ENCODE measurements at places on chromosomes 4 and X.

- no peak overlapping the region for H3K27ac ChIP-seq
- H3K27me3 ChIP-seq: no peaks in the 10 kb centered on the region
- no peak for DNase-seq
Measured at GRCh38 chr4:127362686-127363085, 270.1 kb upstream of the INTU start.

GRCh38 chr4:52718123-52718522 is 33.1 kb downstream of the ERVMER34-1 start:
- DNase-seq: no peak
- H3K27ac ChIP-seq: no peak overlapping the region
- H3K27me3 ChIP-seq: no peaks in the 10 kb centered on the region

DNA sequence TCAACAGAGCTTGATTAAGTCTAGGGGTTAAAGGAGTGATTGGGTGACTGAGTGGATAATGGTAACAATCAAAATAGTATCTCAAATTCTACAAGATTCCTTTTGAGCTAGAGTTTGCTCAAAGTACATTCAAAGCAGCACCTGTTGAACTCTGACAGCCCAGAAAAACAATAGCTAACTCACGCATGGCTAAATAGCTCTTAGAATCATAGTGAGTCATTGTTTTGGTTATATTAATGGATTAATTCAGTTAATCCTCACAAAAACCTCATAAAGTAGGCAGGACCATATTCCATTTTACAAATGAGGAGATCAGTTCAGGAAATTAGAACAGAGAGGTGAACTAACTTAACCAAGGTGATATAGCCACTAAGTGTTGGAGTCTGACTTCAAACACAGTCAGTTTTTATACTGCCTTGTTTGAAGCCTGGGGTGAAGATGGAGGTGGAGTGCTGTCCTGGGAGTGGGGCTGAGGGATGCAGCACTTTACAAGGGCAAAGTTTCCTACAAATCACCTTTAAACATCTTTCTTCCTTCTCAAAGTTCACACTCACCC is 35.9 kb upstream of the PPM1K start:
- 0 out of 3 replicates have a peak, but pooled peaks cover 2% of the 10 kb centered on the region for H3K27me3 ChIP-seq
- no peak overlapping the region for H3K27ac ChIP-seq
- no peaks in the 10 kb centered on the region for H3K36me3 ChIP-seq
- no peak overlapping the region for H3K4me3 ChIP-seq
- H3K4me1 ChIP-seq: no peaks in the 10 kb centered on the region

- no peaks in the 10 kb centered on the region for H3K36me3 ChIP-seq
- H3K27me3 ChIP-seq: no peaks in the 10 kb centered on the region
- no peak overlapping the region for H3K4me3 ChIP-seq
- H3K27ac ChIP-seq: no peak overlapping the region
Measured at GRCh38 chrX:21745756-21746155, 12.2 kb downstream of the SMPX start.

GRCh38 chr4:24603343-24603742 is 19.0 kb upstream of the DHX15 start:
- no peaks in the 10 kb centered on the region for H3K36me3 ChIP-seq
- no peaks in the 10 kb centered on the region for H3K27me3 ChIP-seq
- no peak for DNase-seq
- H3K4me3 ChIP-seq: no peak overlapping the region

Measured in HepG2 (cell line).